CD4-positive, CD25-positive, alpha-beta regulatory T cell (primary cell): ENCODE measurements at places on chromosomes 11 and 22. TPM values are rescaled to one million over a fixed set of nuclear protein-coding genes. Genes with fewer than 3 reads are reported as not detected.

COA4 gene
- polyA plus RNA-seq = 73.9 TPM

FXYD2 gene
- polyA plus RNA-seq = 35.5 TPM

HBE1 gene
- polyA plus RNA-seq = not detected

KCNK7 gene
- polyA plus RNA-seq = 0.19 TPM

MUC6 gene
- polyA plus RNA-seq = not detected

CABP2 gene
- not detected for polyA plus RNA-seq

CD3E gene
- polyA plus RNA-seq = 751 TPM

PRSS23 gene
- polyA plus RNA-seq = 0.20 TPM

CD6 gene
- polyA plus RNA-seq = 188 TPM

PRRG4 gene
- polyA plus RNA-seq = 0.02 TPM

CEP57 gene
- 63.2 TPM for polyA plus RNA-seq

CUL5 gene
- polyA plus RNA-seq = 36.6 TPM

HBB gene
- 0.47 TPM for polyA plus RNA-seq

PTPRCAP gene
- polyA plus RNA-seq = 987 TPM

PHOX2A gene
- polyA plus RNA-seq = not detected

ENTHD1 gene
- 0.13 TPM for polyA plus RNA-seq

MS4A1 gene
- 1.2 TPM for polyA plus RNA-seq

MN1 gene
- polyA plus RNA-seq = not detected

TMEM191C gene
- 1.4 TPM for polyA plus RNA-seq

SELENOM gene
- polyA plus RNA-seq = 113 TPM

OR5AL1 gene
- polyA plus RNA-seq = not detected

YAP1 gene
- not detected for polyA plus RNA-seq

PARVA gene
- 0.09 TPM for polyA plus RNA-seq

OR5B21 gene
- not detected for polyA plus RNA-seq

C11orf65 gene
- polyA plus RNA-seq = 0.55 TPM

UBQLNL gene
- polyA plus RNA-seq = not detected

SLC7A4 gene
- polyA plus RNA-seq = not detected

TMPRSS6 gene
- 0.18 TPM for polyA plus RNA-seq

RASSF10 gene
- not detected for polyA plus RNA-seq

OR51F2 gene
- polyA plus RNA-seq = not detected

CASTOR1 gene
- 12.1 TPM for polyA plus RNA-seq

PDE3B gene
- 62.4 TPM for polyA plus RNA-seq
